ENCODE measurements at places on chromosomes 6 and 20.

DNA sequence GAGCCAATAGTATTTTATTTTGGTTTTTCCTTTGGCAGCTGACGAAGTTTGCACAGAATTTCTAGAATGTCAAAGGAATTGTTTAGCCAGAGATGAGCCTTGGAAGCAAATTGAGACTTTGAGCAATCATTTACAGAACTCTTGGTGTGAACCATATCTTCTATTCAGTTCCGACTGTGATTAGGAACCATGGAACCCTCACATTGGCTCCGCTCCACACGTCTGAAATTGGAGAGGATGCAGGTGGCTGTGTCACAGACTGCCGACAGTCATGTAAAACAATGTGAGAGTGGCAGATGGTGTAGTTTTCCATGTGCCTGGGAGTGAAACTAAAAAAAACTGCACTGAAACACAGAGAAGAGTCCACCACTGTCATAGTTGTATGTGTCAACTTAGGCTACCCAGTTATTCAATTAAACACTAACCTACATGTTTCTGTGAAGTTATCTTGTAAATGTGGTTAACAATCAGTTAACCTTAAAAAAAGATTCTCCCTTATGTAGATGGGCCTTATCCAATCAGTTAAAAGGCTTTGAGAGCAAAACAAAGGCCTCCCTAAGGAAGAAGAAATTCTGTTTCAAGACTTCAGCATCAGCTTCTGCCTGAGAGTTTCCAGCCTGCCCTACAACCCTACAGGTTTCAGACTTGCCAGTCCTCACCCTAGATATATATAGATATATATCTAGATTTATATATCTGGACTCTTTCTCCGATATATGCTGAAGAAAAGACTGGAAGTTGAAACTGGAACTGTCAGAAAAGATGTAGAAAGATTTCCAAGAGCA, 3.3 kb upstream of the HMGN4 start:
- DNase-seq: no peak

DNA sequence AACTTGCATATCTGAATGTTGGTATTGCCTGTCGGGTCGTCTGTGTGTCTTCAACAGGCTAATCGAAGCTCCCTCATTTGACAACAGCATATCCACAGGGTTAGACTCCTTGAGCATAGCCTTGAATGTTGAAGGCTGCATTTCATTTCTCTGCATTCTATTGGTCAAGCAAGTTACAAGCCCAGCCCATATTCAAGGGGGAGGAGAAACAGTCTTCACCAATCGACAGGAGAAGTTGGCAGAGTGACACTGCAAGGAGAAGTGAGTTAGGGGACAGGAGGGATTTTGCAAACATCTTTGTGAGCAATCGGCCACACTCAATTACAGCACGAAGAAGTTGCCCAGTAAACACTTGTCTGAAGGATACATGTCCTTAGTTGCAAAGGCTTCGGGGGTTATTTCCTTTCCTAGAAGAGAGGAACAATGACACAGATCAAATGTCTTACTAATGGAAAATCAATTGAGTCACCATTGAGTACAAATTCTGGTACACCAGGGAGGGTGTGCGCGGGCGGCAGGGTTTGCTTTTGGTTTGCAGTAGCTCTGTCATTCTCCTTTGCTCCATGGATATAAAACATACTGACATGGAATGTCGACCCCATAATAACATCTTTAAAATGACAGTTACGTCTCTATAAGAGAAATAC, 60.6 kb upstream of the NT5E start:
- peak; percentile 57 for DNase-seq

GRCh38 chr6:151675746-151676459, 131.6 kb upstream of the ESR1 start:
- DNase-seq: peak; percentile 33

DNA sequence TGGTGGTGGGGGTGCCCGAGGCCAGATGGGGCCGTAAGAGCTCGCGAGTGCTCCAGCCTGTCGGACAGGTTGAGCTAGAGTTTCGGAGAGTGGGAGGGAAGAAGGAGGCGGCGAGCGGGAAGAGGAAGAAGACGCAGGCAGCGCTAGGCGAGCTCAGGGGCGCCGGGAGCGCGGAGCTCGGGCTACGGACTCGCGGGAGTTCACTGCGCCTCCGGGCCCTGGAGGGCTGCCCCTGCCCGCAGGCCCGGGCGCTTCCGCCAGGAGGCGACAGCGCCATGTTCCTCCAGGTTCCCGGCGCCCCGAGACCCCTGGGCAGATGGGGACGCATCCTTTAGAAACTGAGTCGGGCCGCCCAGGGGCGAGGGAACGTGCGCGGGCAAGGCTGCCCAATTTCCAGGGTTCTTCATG, 984 bp downstream of the TFAP2C start:
- no peak for DNase-seq

GRCh38 chr6:168093634-168094033, 14.6 kb upstream of the FRMD1 start:
- DNase-seq: no peak

- no peak for DNase-seq
Observed at GRCh38 chr6:169850154-169850553, 98.7 kb downstream of the ERMARD start.

- DNase-seq: no peak
Observed at GRCh38 chr20:51767867-51768758, at the start of gene ATP9A. Gene ATP9A, minus strand, starts transcription at chr20:51768390. Its CDS starts 21 bp downstream, at chr20:51768369.

GRCh38 chr20:19913349-19913748, 103.8 kb upstream of the NAA20 start:
- DNase-seq: no peak

- DNase-seq: no peak
Observed at GRCh38 chr6:21158149-21158548, 435.4 kb upstream of the SOX4 start.

GRCh38 chr20:3119044-3119443, 34.5 kb upstream of the AVP start:
- DNase-seq: no peak

DNA sequence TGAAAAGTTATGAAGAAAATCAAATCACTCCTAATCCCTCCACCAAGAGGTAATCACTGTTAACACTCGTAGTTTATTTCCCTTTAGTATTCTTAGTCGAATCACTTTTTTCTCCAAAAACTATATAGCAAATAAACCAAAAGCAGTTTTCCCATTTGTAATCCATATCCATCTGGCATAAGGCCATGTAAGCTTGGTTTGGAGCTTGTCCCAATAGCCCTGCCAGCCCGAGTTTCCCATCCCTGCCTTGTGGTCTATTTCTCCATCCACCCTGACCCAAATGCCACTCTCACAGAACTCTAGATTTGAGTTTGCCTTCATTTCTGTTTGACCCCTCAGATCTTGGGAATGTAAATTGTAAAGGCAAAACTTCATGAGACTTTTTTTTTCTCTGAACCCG, 71.8 kb upstream of the DSP start:
- DNase-seq: no peak

DNA sequence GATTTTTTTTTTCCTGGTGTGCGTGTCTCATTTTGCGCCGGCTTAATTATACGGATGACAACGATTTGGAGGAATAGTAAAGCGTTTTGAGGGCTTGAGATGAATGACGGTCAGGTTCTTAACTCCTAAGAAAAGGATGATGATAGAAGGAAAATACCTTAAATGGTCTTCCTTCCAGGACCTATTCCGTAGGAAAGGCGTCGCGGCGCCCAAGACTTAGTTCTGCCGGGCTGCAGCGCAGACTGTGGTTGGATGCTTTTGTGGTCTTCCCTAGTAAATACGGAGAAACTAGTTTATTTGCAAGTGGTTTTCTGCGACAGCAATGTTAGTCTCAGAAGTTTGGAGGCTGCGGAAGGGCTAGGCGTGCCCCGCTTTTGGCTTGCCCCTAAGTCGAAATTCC, 8.4 kb downstream of the GNAS-AS1 start:
- DNase-seq: no peak

DNA sequence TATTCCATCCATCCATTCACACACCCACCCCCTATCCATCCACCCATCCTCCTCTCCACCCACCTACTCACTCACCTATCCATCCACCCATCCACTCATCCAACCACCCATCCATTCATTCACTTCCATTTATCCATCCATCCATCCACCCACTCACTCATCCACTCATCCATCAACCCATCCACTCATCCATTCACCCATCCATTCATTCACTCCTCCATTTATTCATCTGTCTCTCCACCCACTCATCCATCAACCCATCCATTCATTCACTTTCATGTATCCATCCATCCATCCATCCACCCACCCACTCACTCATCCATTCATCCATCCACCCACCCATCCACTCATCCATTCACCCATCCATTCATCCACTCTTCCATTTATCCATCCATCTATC, 84.1 kb downstream of the SRC start:
- DNase-seq: no peak

DNA sequence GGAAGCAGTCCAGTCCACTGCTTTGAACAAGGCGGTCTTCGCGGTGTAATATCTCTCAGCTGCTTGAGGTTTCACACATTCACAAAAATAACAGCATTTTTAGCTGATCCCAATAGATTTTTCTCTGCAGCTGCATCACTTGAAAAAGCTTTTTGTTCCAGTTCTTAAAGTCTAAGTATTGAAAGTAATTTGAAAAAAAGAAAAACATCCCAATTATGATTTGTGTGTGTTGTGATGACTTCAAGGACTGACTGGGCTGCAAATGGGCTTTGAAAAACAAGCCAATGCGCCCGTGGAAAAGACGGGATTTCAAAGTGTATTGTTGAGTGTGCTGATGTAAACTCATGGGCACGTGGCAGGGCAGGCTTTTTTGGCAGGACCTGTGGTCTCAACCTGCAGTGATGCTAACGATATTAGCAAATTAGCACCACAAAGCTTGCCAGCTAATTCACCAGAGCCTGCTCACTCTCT, 151.1 kb downstream of the TMEM242 start:
- DNase-seq: no peak

GRCh38 chr6:16651871-16652270, 109.4 kb downstream of the ATXN1 start:
- no peak for DNase-seq

DNA sequence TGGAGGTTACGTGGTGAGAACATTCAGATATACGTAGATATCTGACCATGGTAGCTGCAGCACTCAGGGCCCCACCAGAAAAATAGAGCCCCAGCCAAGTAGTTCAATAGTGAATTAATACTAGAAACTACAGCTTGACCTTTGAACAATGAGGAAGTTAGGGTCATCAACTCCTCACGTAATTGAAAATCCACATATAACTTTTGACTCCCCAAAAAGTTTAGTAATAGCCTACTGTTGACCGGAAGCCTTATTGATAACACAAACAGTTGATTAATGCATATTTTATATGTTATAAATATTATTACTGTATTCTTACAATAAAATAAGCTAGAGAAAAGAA, 117.9 kb downstream of the SNX5 start:
- DNase-seq: no peak

- no peak for DNase-seq
Observed at GRCh38 chr6:155880900-155881299, 425.3 kb upstream of the NOX3 start.

DNA sequence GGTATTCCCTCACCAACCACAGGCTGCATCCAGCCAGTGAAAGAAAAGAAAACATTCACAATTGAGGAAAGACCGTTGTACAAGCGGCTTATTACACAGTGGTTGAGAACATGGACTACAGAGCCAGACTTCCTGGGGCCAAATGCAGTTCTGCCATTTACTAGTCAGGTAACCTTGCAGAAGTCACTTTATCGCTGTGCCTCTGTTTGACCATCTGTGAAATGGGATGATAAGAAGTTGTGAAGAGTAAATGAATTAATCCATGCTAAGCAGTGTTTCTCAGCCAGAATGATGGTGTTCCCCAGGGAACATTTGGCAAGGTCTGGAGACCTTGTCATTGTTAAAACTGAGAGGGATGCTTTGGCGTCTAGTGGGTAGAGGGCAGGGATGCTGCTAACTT, 14.8 kb downstream of the ARHGAP40 start:
- no peak for DNase-seq

DNA sequence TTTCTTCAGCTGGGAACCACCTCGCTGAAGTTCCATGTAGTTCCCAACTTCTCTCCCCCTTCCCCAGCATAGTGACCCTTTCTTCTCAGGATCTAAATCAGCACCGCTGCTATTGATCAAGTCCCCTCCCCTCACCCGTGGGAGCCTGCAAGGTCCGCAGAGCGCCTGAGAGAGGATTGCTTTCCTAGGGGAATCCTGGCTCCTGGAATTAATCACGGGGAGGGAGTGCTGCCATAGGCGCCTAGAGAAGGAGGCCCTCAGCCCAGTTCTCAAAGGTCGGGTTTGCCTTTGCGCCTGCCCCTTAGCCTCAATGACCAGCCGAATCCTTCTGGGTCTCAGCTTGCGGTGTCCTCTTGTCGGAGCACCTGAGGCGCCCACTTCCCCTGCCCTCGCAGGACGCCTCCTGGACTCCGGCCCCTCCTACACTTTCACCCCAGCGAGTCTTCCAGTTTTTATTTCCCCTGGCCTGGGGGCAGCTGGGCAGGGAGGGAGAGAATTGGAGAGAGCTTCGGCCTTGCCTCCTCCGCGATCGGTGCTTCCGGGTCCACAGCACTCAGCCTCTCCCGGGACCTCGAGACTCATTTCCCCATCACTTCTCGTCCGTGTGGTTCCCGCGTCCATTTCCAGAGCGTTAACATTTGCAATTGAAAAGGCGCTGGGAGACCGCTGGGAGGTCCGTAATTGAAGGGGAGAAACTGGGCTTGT, 3.1 kb upstream of the NKX2-2 start:
- DNase-seq: no peak

DNA sequence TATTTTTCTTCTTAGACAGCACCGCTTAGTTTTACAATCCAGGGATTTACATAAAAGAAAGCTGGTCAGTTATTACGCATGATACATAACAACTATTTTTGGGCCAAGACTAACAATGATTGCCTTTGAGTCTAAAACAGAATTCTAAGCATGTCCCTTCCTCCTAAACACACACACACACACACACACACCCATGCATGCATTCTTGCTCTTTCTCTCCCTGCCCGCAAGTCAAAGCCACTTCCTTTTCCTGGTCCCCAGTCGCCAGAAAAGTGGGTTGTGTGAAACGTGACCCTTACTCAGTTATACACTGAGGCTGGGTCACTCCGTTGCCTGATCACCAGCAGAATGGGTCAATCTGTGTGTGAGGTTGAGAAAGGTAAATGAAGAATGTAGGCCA, 31.4 kb downstream of the FYN start:
- peak; percentile 67 for DNase-seq

DNA sequence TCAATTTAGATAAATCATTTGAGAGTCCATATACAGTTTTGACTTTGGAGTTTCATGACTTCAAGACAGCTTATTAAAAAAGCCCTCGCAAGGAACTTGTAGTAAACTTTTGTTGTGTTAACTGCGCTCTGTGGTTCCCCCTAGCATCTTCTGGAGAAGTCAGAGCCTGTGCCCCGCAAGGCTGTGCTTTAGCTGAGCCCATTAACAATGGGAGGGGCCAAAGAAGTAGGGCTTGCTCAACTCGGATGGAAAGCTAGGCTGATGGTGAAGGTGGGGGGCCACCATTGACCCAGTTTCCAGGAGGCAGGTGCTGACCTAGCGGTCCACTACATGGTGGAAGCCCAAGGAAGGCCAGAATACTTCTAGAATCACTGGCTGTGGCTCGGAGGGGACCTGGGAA, 29.3 kb upstream of the OVOL2 start:
- DNase-seq: no peak

Measured in Peyer's patch (tissue), 4 donors.